ENCODE measurements at places on chromosomes 4 and X.

- DNase-seq, result no peak
Observed at GRCh38 chr4:74437866-74438265, 7.1 kb upstream of the AREG start.

DNA sequence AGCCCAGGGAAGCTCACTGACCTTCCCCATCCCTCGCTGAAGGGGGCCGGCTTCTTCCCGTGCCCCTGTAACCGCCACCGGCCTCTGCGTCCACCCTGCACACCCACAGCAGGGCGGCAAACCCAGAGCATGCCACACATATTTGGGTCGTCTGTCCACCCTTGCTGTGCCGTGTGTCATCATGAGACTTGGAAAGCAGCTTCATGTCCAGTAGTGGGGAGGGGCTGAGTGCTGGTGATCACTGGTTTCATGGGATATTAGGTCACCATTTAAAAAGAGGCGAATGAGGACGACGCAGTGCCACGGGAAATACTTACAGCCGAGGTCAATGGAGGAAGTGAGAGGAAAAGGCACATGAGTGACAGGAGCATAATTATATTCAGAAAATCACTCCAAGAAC lies 74.8 kb downstream of the HTRA3 start:
- peak; percentile 26 for DNase-seq

GRCh38 chrX:27336466-27337091 lies 126.6 kb downstream of the PPP4R3C start:
- DNase-seq, result peak; percentile 17

DNA sequence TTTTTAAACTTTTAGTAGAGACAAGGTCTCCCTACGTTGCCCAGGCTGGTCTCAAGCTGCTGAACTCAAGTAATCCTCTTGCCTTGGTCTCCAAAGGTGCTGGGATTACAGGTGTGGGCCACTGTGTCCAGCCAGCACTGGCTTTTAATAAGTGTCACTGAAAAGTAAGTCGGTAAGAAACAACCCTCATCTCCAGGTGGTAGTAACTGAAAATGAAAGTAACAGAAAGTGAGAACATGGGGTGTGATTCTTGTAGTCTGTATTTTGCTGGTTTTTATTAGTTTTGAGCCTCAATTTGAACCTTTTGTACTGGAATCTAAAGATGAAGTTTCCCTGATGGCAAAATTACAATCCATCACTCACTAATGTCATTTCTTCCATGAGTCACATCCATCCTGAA lies 238.1 kb upstream of the AGA start:
- DNase-seq, result no peak

- no peak for DNase-seq
Observed at GRCh38 chr4:140901736-140902336, 145.7 kb upstream of the TBC1D9 start.

DNA sequence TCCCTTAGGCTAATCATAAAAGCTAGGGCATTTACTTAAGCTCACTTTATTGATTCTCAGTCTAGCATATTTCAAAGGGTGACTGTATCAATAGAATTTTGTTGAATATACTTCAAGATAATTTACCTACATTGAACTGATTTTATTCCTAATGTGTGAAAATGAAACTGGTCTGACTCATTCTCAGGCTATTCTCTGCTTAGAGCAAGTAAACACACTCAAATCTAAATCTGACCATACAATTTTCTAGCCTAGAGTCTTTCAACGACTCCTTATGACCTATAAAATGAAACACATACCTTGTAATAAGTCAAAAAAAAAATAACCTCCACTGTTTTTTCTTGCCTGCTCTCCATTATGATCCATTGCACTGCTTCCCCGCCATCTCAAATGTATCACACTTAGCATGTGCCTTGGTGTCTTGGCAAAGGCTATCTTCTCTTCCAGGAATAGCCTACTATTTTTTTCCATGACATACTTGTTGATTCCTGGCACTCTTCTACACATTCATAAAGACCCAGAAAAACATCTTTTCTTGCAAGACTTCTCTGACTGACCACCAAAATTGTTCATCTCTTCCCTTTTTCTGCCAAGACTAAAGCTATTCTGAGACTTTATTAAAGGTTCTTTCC lies 965.1 kb upstream of the HS3ST1 start:
- DNase-seq, result no peak

DNA sequence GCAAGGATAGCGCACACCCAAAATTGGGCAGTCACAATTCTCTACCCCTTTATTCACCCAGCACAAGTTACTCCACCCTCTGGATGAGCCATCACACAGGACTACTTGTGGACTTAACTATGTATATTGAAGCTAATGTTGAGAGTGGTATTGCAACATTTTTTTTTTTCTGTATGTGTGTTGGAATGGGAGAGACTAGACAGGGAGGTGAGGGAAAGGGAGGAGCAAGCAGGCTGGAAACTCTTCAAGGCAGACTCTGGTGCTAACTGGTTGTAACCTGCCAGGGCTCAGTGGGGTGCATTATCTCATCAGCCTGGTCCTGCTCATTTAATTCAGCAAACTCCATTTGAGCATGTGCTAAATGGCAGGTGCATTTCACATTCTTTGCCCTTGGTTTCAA lies 18.4 kb upstream of the CWH43 start:
- DNase-seq, result no peak

GRCh38 chr4:26360273-26360672 lies 39.5 kb downstream of the RBPJ start:
- DNase-seq, result no peak

DNA sequence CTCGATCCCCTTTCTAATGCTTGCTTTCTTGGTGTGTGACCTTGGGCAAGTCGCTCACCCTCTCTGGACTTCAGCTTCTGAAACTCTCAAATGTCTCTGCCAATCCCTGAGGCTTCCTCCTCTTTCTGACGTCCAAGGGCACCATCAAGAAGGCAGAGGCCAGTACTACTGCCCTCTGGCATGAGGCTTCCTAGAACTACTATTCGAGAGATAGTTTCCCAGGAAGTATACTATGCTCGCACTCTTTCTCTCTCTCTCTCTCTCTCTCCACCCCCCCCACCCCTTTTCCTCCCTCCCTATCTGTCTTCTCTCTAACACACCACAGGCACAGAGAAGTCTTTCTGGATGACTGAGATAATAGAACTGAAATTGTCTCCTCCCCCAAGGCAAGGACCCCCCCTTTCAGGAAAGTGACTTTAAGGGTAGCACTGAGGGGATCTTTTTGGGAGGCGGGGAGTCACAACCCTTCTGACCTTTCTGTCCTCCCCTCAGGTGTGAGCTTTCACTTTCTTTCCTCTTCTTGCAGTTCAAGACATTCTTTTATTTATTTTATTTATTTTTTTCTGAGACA lies 20.0 kb upstream of the BCOR start:
- DNase-seq, result no peak

GRCh38 chr4:172750910-172751309 lies 417.7 kb upstream of the GALNT7 start:
- no peak for DNase-seq

DNA sequence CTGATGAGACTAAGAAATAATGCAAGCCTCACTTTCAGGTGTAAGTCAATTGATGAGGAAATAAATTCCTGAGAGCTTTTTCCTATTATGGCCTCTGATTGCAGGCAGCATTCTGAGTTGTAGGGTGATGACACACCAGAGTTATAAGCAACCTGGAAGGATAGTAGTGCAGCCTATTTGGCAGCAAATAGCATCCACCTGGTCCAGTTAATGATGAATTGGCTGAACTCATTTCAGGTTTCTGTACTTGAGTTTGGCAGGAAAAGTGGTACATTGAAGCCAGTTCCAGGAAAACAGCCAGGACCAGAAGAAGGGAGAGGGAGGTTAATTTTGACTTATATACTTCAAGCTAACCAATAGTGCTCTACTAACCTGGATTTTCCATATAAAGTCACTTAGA lies 316.8 kb downstream of the NAF1 start:
- no peak for DNase-seq

DNA sequence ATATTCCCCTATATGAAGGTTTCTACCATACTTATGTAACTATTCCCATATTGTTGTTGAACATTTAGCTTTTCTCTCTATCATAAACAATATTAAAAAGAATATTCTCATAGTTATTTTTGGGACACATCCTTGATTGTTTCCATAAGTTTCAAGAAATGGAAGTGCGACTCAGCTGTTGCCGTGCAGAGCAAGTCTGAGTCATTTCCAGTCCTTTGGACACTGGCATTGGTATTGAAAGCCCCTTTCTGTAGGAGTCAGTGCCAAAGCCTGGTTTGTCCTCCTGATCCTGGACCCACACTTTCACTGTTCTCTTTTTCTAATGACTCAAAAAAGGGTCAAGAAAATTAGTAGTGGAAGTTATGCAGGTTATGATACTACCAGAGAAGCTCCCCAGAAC lies 108.3 kb upstream of the DIAPH2 start:
- peak; percentile 2 for DNase-seq

GRCh38 chr4:99624141-99624719 lies 33.4 kb downstream of the C4orf54 start:
- no peak for DNase-seq

DNA sequence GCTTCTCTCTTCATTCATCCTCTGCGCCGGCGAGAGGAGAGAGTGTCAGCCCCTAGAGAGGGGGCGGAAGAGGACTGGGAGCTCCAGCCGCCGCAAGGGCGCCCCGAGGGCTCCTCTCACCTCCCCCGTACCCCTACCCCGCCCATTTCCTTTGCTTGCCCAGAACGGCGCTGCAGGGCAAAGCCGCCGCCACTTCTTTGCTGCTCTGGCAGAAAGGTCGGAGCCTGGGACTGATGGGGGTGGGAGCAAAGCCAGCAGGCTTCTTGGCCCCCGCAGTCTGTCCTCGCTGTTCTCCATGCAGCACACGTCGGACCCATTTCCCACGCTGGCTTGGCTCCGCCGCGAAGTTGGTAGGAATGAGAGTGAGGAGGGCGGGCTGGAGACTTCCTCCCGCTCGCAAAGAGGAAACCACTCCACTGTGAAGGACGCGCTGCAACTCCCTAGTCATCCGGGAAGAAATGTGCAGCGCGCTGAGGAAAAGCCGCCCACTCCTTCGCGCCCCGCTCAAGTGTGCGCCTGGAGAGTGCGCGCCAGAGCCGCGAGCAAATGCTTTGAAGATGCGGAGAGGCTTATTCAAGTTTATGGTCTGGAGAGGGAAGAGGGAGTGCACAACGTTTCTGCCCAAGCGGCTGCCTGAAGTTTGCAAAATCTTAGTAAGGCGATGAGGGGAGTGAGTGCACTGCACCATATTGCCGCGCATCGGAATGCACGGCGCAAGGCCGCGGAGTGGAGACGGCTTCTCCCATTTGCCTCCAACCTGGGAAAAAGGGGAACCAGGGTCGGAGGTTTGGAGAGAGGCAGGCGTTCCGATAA lies 2.8 kb upstream of the PCDH7 start:
- DNase-seq, result peak; percentile 63

- peak; percentile 71 for DNase-seq
Observed at GRCh38 chr4:86493460-86493859, 100.7 kb upstream of the PTPN13 start.

- no peak for DNase-seq
Observed at GRCh38 chrX:2892816-2893215, 36.3 kb downstream of the ARSD start.

- no peak for DNase-seq
Observed at GRCh38 chrX:81232218-81232617, 30.3 kb downstream of the SH3BGRL start.

GRCh38 chrX:66051980-66052379 lies 12.1 kb upstream of the VSIG4 start:
- DNase-seq, result no peak

- peak; percentile 36 for DNase-seq
Observed at GRCh38 chr4:52588771-52589591, 70.1 kb downstream of the USP46 start.

- no peak for DNase-seq
Observed at GRCh38 chr4:65341557-65341956, 328.7 kb downstream of the EPHA5 start.

DNA sequence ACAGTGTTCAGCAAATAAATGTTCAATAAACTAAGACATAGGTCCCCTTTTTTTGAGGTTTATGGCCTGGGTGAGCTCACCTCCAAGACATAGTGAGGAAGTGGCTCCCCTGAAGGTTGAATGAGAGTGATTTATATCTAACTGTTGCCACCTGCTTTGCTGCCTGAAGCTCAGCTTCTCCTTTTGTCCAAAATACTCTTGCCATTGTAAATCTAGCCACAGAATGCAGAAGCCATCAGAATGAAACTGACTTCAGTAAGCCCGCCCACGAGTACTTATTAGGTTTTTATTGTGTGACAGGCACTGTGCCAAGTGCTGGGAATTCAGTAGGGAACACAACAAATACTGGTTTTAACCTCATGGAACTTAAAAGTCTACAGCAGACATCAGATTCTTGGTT lies 18.0 kb downstream of the SPINK2 start:
- DNase-seq, result peak; percentile 90

DNA sequence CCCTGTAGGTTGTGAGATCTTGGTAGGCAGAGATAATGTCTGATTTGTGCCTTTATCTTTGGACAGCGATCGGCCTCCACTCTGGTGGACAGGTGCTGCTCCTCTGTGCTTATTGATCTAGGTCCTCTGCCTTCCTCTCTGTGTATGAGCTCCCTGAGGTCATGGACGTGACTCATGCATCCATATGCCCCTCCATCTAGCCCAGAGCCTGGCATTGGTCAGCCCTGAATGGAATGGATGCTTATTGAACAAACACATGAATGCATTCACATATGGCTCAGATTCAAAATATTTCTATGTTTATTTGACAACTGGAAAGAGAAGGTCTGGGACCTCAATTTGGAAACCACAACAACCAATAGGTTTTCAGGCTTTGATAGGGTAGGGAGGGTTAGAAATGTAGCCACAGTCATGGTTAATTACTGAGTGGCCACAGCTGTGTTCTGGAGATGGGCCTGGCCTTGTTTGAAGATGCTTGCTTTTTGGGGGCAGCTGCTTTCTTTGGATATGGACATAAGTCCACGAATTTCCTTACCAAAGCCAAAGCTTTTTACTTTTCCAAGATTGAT lies 76.2 kb downstream of the SEL1L3 start:
- no peak for DNase-seq

DNA sequence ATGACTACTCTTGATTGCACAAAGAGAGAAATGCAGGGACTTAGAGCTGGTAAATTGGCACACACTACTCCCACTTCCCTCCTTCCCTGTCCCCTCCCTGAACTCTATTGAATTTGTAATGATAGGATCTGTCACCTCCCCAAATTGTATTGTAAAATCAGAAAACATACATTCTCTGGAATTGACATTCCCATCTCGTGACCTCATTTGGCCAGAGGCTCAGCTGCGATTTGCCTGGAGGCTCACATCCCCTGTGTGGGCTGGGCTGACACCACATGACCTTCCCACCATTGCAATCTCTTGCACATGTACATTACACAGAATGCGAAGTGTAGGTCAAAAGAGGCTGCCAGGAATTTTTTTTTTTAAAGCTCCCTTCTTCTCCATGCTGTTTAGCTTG lies 172.1 kb downstream of the MID1IP1 start:
- peak; percentile 17 for DNase-seq

- DNase-seq, result no peak
Observed at GRCh38 chr4:17846266-17846665, 35.5 kb downstream of the NCAPG start.

GRCh38 chr4:173332021-173332487 lies 2.1 kb downstream of the HMGB2 start:
- peak; percentile 55 for DNase-seq

- no peak for DNase-seq
Observed at GRCh38 chr4:183807420-183808096, 97.5 kb upstream of the STOX2 start.
